Activated naive CD8-positive, alpha-beta T cell treated with anti-CD3 and anti-CD28 coated beads, Interleukin-2, amount 10 ng/mL, durations not matched to agents 7 days and 5 days (primary cell): ENCODE measurements at places on chromosomes 7 and 10. TPM values are rescaled to one million over a fixed set of nuclear protein-coding genes. Genes with fewer than 3 reads are reported as not detected.

- no peak overlapping the region for H3K27ac ChIP-seq
- no peak for DNase-seq
- H3K4me3 ChIP-seq, result no peak overlapping the region
- H3K36me3 ChIP-seq, result peaks cover 3% of the 10 kb centered on the region
Observed at GRCh38 chr7:41820111-41820671, 117.3 kb upstream of the INHBA start.

- no peak overlapping the region for H3K4me3 ChIP-seq
- H3K36me3 ChIP-seq, result no peaks in the 10 kb centered on the region
- no peak overlapping the region for H3K27ac ChIP-seq
- no peaks in the 10 kb centered on the region for H3K27me3 ChIP-seq
- no peak for DNase-seq
Observed at GRCh38 chr7:85498031-85498430, 311.2 kb upstream of the SEMA3D start.

DNA sequence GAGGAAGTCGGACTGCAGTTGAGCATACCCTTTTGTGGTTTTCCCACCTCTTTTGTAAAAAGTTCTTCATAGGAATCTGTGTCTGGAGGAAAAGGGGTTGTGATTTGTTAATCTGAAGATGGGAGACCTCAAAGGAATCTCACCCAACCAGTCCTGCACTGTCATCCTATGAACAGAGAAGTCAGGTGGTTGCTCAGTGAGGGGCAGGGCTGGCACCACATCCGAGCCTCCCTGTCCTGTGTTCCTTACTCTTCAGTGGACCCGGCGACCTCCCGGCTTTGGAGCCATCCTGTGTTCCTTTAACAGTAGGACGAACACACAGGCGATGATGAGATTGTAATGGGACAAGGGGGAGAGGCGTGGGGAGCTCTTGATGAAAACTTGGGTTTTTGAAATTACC lies 2.8 kb upstream of the MGMT start:
- no peaks in the 10 kb centered on the region for H3K27me3 ChIP-seq
- H3K27ac ChIP-seq, result no peak overlapping the region
- no peaks in the 10 kb centered on the region for H3K36me3 ChIP-seq

DNA sequence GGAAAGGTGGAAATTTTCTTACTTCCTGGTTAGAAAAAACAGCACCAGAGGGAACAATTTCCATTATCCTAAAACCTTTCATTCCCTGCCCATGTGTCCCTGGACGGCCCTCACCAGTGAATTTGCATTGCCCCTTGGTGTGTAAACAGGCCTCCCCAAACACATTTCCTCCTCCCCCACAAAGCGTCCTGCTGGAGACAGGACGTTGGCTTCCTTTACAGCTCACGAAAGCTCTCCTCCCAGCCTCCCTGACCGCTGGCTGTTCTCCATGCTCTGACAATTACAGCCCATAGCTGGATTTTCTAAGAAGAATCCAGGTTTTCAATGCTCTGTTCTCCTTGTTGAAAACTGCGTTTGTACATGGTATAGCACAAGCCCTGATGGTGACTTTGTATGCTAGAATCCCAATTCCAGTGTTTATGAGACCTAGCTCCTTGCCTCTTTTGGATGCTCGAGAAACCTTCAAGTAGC lies 724.2 kb upstream of the CELF2 start:
- no peaks in the 10 kb centered on the region for H3K4me1 ChIP-seq
- no peaks in the 10 kb centered on the region for H3K27me3 ChIP-seq
- H3K36me3 ChIP-seq, result no peaks in the 10 kb centered on the region
- no peak for DNase-seq
- H3K4me3 ChIP-seq, result no peak overlapping the region

GRCh38 chr10:16901106-16901505 lies 83.9 kb upstream of the RSU1 start:
- no peaks in the 10 kb centered on the region for H3K36me3 ChIP-seq
- H3K27me3 ChIP-seq, result no peaks in the 10 kb centered on the region
- H3K4me1 ChIP-seq, result peaks cover 8% of the 10 kb centered on the region
- no peak overlapping the region for H3K4me3 ChIP-seq
- no peak for DNase-seq

DNA sequence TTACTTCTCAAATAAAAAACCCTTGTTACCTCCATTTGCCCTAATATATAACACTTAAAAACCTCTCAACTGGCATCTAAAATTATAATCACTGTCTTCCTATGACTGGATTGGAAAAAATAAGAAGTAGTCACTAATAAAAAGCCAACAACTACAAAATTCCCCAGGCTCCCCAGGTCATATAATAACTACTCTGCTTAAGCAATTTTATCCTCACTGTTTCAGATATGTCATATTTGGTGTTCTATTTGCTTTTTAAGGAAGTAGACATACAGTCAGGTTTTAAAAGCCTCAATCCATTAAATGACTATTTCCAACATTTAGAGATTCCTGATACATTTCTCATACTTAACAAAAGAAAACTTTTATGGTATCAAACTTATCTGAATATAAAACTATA lies 2.4 kb downstream of the H2AZ2 start:
- peaks cover 30% of the 10 kb centered on the region for H3K36me3 ChIP-seq
- no peaks in the 10 kb centered on the region for H3K27me3 ChIP-seq

- peaks cover 17% of the 10 kb centered on the region for H3K27me3 ChIP-seq
- H3K4me3 ChIP-seq, result no peak overlapping the region
- no peaks in the 10 kb centered on the region for H3K36me3 ChIP-seq
- H3K27ac ChIP-seq, result no peak overlapping the region
- DNase-seq, result no peak
Observed at GRCh38 chr10:3647074-3647473, 137.9 kb downstream of the KLF6 start.

DNA sequence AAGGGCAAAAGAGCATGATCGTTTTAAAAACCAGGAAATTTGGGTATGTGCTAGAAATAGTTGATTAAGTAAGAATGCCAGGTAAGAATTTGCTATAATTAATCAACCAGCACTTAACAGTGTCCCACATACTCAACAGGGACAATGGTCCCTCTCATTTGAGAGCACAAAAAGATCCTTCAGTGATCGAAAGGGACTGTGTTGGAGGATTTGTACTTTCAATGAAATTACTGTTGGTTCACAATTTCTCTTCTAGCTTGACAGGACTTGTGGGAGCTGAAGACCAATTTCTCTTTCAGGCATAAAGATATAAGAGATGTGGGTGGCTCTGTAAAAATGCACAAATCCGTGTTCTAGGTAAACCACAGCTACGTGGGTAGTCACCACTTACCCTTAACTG lies 12.5 kb upstream of the PLEKHS1 start:
- H3K4me3 ChIP-seq, result no peak overlapping the region
- peaks cover 3% of the 10 kb centered on the region for H3K4me1 ChIP-seq
- DNase-seq, result no peak
- H3K27ac ChIP-seq, result no peak overlapping the region

- DNase-seq, result no peak
- no peak overlapping the region for H3K4me3 ChIP-seq
- H3K36me3 ChIP-seq, result no peaks in the 10 kb centered on the region
- peaks cover 13% of the 10 kb centered on the region for H3K27me3 ChIP-seq
Observed at GRCh38 chr7:135789431-135789830, 40.8 kb upstream of the FAM180A start.

DNA sequence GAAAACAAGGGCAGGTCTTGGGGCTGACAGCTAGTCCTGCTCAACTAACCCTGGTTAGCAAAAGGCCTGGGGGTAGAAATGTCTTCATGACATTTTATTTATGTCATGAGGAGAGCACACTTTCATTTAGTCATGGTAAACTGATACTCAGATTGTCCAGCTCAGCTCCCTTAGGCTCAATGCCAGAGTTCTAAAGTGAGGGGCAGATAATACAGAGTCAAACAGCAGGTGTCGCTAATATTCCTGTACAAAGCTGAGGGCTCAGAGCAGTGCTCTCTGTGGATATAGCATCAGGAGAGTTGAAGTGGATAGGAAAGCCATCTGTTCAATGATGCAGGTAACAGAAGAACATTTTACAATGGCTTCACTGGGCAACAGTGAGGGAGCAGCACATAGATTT lies 26.8 kb upstream of the CALCR start:
- no peak overlapping the region for H3K4me3 ChIP-seq
- DNase-seq, result no peak
- H3K27me3 ChIP-seq, result no peaks in the 10 kb centered on the region

- H3K4me3 ChIP-seq, result no peak overlapping the region
- no peaks in the 10 kb centered on the region for H3K36me3 ChIP-seq
- DNase-seq, result no peak
- no peak overlapping the region for H3K27ac ChIP-seq
- peaks cover 48% of the 10 kb centered on the region for H3K27me3 ChIP-seq
Observed at GRCh38 chr7:124031406-124031805, 1.5 kb downstream of the TMEM229A start.

GRCh38 chr7:47537716-47538675 lies 43.9 kb downstream of the TNS3 start:
- no peak overlapping the region for H3K4me3 ChIP-seq
- no peak overlapping the region for H3K27ac ChIP-seq

DNA sequence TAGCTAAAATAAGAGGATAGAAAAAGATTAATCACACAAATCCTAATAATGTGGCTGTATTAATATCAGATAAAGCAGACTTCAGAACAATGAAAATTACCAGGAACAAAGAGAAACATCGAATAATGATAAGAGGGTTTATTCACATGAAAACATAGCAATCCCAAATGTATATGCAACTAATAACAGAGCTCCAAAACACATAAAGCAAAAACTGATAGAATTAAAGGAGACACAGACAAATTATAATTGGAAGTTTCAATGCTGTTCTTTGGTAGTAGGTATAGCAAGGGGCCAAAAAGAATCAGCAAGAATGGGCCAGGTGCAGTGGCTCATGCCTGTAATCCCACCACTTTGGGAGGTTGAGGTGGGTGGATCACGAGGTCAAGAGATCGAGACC lies 23.4 kb upstream of the DNAAF5 start:
- DNase-seq, result no peak
- H3K4me3 ChIP-seq, result no peak overlapping the region
- H3K36me3 ChIP-seq, result peaks cover 38% of the 10 kb centered on the region
- H3K4me1 ChIP-seq, result peaks cover 2% of the 10 kb centered on the region

- peaks cover 3% of the 10 kb centered on the region for H3K36me3 ChIP-seq
- no peaks in the 10 kb centered on the region for H3K27me3 ChIP-seq
- H3K27ac ChIP-seq, result no peak overlapping the region
Observed at GRCh38 chr10:101875068-101875688, 31.6 kb upstream of the KCNIP2 start.

Gene CCL24
- total RNA-seq, result not detected

Gene SEMA3A
- total RNA-seq, result 3.3 TPM

Gene SHTN1
- total RNA-seq, result 0.61 TPM

Gene TMEM178B
- 0.06 TPM for total RNA-seq

Gene CPA1
- not detected for total RNA-seq

Gene MRLN
- total RNA-seq, result not detected

Gene A1CF
- not detected for total RNA-seq

Gene TRIL
- not detected for total RNA-seq
